ENCODE measurements at places on chromosomes 1 and 21.
A peak's percentile ranks its signal among the peaks of the same experiment; 100 is the strongest.

GRCh38 chr1:228849011-228849541, 113.8 kb downstream of the RHOU start:
- no peak for DNase-seq

DNA sequence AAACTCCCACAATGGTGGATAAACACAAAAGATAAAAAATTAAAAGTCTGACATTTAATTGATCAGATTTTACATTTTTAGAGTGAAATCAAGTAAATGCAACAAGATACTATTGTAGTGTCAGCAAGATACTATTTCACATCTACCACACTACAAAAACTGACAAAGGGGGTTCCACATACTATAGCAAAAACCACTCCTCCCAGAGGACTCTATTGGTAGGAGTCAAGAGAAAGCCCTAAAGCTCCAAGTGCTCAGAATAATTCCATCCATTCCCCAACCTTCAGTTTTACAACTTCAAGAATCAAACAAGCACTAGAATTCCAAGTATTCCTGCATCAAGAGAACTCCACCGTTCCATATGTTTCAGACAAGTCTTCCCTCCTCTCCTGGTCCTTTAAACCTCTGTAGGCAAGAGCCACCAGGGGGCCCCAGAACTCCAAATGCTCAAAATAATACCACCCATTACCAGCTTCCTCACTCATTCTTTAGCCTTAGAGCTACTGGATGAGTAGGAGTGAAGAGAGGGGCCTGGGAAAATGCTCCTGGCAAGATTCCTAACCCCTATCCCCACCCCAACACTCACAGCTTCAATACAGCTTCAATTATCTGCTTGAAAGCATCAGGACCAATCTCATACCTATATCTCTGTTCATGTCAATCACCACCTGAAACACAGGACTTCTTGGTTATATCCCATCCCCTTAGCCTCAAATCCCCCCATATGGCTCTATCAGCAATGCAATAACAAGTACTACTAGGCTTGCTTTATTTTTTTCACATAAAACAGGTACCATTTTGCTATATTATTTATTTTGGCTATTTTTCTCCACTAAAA, 9.9 kb downstream of the TOR1AIP2 start:
- peak; percentile 32 for DNase-seq

GRCh38 chr1:8381618-8382017, 63.7 kb downstream of the SLC45A1 start:
- no peak for DNase-seq

DNA sequence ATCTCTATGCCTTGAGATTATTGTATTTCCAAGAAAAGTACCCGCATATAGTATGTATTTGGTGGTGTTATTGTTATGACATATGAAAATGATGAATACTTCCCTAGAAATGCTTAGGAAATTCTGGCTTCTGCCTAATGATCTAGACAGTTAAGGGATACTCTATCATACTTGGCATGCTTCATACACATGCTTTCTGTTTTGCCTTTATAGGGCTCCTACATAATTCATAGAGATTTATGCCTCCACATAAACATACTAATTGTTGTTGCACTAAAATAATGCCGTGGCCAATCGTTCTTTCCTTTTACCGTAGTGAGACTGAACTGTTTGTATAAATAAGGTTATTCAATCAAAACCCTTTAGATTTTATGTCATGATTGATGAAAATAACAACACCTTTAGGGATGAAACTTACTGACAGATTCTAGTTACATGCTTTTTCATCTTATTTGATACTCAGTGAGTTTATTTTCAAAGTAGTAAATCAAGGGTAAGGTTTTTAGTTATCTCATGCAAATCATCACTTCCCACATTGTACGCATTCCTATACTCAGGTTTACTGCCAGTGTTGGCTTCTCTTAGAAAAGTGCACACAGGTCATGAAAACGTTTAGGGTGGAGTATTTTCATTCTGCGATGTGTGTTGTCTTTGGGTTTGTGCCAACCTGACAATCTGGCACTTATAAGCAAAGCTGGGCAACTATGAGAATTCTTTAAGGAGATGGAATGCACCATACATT, 40.5 kb upstream of the SCYL3 start:
- no peak for DNase-seq

- no peak for DNase-seq
Observed at GRCh38 chr1:202291001-202291400, 50.7 kb downstream of the UBE2T start.

- no peak for DNase-seq
Observed at GRCh38 chr1:78833491-78833890, 173.0 kb downstream of the ADGRL4 start.

DNA sequence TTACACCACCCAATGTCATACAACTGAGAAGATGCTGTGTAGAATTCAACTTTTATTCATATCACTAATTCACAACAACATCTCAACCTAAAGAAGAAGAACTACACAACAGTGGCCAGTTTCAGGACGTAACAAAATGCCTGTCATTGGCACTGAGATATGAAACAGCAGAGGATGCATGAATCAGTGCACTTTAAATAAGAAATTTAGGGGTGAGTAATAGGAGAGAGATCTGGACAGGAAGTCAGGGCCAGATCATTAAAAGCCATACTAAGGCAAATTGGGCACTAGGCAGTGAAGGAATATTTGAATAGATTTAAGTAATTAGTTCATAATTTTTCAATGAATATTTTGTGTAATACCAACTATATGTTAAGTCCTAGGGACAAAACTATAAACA, 510.5 kb downstream of the PLPP3 start:
- no peak for DNase-seq

DNA sequence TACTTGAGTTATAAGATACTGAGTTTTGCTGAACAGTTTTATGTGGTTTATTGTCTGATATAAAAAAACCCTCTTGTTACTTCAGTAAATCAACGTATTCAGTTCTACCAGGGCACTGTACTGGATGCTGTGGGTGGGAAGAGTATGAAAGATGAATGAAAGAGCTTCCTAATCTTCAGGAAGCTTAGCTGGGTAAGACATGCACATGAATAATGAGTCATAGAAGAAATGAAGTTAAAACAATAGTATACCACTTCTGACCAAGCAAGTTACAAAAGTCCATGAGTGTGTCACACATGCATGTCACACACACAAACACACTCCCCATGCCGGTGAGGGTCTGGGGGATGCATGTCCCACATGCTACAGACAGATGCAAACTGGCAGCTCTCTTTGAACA, 105.9 kb downstream of the SIPA1L2 start:
- no peak for DNase-seq

DNA sequence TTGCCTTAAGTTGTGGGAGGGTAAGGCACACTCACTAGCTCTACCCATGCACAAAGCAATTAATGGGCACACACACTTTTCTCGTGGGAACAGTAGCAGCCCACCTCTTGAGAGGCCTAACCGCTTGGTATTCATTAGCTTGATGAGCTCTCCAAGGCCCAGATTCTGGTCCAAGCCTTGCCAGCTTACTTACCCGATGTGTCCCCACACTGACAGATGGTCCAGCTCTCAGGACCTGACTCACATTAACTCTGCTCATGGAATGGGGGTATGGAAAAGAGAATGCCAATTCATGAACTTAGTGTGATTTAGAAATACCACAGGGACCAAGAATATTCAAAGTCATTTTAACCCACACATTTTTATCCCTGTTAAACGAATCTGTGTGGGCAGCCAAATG, 106.8 kb upstream of the CACHD1 start:
- DNase-seq: no peak

GRCh38 chr1:215890438-215890837, 323.3 kb downstream of the KCTD3 start:
- no peak for DNase-seq

GRCh38 chr1:97834899-97835298, 85.9 kb downstream of the DPYD start:
- DNase-seq: no peak

- no peak for DNase-seq
Observed at GRCh38 chr1:43711524-43712386, 4.4 kb downstream of the ST3GAL3 start.

- DNase-seq: no peak
Observed at GRCh38 chr21:25385911-25386474, 221.3 kb downstream of the MRPL39 start.

GRCh38 chr1:168236836-168237611, 11.2 kb downstream of the SFT2D2 start:
- no peak for DNase-seq

GRCh38 chr1:63936801-63937200, 163.0 kb downstream of the ROR1 start:
- DNase-seq: no peak

DNA sequence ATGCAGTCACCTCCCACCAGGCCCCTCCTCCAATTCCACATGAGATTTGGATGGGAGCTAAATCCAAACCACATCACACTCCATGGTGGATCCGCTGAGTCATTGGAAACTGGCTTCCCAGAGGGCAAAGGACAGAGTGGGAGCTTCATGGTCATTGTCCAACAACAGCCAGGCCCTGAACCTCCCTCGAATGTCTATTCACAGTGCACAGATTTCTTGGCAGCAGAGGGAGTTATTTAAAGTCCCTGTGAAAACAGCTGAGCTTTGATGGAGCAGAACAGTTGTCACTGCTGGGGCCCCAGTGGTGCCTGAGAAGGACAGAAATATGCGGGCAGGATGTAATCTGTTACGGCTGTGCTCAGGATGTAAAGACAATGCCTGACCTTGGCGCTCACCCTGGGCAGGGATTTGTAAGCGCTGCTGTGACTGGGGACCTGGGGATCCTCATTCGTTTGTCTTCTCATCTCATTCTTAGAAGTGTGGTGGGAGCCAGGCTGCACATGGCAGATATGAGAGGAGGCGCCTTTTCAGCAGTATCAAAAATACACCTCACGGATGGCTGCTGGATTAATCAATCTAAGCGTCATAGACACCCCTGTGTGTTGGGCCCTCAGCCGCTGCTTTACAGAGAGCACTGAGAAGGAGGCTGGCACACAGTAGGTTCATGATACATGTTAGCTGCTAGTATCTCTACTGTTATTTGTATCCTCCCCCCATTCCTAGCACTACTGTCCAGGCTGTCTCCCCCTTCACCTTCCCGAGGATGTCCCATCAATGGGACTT, 439.4 kb downstream of the PTPRU start:
- peak; percentile 8 for DNase-seq

DNA sequence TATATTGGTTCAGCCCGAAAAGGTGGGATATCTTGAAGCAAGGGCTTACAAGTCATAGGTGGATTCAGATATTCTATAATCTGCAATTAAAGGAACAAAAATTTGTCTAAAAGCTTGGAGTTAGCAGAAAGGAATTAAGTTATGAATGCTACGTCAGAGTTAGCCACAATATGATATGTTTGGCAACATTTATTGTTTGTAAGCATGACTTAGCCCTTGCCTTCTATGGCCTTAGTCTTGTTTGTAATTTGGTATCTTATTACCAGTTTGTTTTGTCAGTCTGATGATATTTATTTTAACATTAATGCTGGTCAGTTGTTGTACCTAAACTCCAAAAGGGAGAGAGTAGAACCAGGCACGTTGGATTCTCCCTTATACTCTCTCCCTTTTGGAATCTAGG, 43.1 kb upstream of the SUCO start:
- no peak for DNase-seq

GRCh38 chr1:56297208-56297607, 282.2 kb downstream of the PLPP3 start:
- no peak for DNase-seq

DNA sequence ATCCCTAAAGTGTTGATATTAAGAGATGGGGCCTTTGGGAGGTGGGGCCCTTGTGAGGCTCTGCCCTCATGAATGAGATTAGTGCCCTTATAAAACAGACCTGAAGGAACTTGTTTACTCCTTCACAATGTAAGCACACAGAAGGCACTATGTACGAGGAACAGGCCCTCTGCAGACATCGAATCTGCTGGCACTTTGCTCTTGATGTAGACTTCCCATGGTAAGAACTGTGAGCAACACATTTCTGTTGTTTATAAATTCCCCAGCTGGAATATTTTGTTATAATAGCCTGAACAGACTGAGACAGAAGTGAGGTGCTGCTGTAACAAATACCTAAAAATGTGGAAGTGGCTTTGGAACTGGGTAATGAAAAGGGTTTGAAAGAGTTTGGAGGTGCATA, 193.2 kb downstream of the TGFB2 start:
- DNase-seq: no peak

- no peak for DNase-seq
Observed at GRCh38 chr1:230430499-230430898, 4.4 kb upstream of the PGBD5 start.

GRCh38 chr1:2133879-2134215, 60.7 kb downstream of the FAAP20 start:
- no peak for DNase-seq

DNA sequence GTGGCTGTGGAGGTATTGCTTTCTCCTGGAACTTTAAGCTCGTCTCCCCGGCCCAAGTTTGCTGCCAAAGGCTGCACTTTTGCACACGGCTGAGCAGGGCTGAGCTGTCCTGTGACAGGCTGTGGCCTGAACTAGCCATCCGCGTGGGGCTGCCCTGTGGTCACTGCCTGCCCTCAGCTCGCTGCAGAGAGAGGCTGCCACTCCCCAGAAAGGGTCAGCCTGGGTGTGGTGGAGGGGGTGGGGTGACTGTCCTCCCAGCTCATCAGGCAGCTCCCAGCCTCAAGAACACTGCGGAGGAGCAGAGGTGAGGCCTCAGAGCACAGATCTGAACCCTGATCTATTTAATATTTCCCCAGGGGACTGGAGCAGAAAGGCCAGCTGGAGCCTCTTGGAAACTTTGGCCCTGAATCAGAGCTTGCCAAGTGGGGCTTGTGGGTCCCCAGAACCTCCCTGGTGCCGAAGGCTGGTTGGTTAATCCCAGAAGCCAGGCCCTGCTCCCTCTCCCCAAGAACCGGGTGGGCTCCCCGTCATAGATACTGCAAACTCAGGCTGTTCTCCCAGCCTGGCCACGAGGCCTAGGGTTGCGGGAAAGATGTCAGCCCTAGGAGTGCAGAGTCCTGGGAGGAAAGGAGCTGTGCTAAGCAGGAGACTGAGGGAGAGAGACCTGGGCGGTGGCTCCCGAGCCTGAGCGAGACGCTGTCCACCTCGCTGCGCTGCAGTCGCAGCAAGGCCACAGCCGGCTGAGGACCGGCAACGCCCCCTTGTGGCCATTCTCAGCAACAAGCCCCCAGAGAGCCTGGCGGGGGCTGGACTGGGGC, 125.1 kb upstream of the IPO9 start:
- peak; percentile 22 for DNase-seq

DNA sequence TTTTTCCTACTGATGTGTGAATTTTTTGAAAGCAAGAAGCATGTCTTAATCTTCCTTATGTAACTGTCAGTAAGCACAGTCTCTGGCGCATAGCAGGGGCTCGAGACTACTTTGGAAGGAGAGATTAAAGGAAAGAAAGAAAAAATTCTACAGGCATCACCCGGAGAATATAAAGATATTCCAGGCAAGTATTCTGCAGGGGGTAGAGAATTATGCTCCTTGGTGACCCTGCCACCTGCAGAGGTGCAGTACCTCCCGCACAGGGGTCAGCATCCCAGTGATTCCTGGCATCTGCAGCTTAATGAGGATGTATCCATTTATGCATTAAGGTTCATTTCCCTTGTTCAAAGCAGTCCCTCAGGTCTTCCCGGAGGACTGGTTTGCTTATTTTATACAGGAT, 87.6 kb upstream of the WLS start:
- DNase-seq: no peak

DNA sequence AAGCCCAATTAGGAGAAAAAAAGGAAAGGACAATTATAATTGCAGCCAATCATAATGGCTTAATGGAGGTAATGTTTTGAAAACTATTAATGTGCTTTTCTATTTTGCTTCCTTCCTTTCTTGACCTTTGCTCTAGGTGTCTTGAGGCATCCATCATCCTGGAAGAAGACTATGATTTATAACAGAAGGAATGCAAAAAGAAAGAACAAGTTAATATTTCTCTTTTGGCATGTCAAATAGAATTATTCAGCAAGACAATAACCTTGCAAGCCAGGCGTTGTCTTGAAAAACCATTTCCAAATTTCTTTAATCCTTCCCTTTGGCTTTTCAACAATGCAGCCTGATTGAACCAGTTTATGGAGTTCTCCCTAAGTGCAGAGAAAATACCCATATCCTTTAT, 107.7 kb upstream of the USP24 start:
- no peak for DNase-seq

All from central memory CD8-positive, alpha-beta T cell (primary cell).